Left forelimb (tissue), 1 donor: ENCODE measurements at places on chromosomes 3 and 15.
A peak's percentile ranks its signal among the peaks of the same experiment; 100 is the strongest.

DNA sequence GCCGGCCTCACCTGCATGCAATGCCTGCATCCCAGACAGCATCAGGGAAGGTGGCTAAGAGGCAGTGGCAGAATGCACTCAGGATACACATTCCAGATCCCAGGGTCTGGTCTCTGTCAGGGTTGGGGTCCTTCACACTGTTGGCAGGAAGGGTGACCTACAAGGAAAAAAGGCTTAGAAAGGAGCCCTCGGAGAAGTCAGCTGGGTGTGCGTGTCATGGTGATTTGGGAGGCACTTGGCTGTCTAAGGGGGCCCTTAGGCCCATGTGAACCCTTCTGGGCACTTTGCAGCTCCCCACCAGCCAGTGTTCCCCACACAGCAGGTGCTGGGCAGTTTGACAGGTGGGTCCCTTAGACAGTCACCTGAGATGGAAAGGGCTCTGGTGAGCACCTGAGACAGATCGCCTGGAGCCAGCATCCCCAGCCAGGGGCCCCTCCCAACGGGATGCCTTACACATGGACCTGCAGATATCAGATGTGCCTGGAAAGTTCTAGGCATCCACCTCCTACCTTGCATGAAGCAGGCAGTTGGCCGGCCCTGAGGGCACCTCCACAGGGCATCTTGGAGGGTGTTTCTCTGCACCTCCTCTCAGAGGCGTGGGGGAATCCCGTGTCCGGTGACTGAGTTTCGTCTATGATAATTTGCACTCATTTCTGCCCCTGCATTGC, 131.6 kb downstream of the LRRK1 start:
- DNase-seq = peak; percentile 48

DNA sequence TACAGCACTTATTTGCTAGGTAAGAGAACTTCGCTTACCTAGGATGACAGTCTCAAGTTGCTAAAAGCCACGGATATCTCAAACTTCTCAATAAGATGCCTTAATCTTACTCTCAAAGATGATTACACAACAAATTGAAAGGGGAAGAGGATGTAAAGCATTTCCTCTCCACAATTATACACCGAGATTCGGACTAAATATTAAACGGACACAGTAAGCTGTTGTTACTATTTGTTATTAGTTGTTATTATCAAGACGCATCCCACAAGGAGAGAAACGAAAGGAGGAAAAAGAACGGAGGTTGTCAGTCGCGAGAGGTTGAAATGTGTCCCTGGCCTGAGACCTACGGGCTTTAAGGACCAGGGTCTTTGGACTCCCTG, 660 bp downstream of the ZNF106 start:
- no peak for DNase-seq

GRCh38 chr3:156396851-156397250, 158.1 kb downstream of the SSR3 start:
- no peak for DNase-seq

DNA sequence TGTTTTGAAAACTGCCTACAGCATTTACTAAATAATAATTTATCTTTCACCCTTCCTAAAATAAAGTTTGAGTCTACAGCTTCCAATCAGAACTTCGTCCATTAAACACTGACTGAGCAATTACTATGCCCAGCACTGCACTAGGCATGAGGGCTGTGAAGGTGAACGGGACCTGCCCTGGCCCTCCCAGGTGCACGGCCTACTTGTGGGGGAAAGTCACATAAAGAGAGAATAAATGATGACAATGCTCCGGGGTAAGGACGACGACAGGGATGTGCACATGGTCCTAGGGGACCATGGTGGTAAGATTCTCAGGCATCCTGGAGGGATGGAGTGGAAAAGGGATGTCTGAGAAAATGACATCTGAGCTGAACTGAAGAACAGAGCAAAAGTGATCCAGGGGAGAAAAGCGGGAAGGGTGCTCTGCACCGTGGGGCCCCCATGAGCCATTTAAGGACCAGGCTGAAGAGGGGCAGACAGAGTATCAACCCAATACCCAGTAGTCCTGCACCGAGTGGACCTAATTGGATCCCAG, 11.5 kb downstream of the PLA2G4F start:
- peak; percentile 44 for DNase-seq

DNA sequence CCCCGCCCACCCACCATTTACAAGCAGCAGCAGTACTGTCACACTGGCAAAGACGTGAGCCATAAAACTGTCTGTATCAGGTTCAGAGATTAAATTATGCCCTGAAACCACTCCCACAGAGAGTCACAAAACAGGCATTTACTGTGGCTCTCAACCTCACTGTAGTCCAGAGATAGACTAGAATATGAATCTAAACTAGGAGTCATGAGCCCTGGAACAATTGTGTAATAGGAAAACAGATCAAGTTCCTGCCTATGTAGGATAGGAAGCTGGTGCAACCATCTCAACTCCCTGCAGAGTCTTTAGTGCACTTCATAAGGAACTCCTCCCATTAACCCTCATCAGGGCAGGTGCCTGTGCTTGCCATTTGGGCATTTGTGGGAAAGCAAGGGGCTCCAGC, 61.7 kb downstream of the FAM227B start:
- DNase-seq = no peak

DNA sequence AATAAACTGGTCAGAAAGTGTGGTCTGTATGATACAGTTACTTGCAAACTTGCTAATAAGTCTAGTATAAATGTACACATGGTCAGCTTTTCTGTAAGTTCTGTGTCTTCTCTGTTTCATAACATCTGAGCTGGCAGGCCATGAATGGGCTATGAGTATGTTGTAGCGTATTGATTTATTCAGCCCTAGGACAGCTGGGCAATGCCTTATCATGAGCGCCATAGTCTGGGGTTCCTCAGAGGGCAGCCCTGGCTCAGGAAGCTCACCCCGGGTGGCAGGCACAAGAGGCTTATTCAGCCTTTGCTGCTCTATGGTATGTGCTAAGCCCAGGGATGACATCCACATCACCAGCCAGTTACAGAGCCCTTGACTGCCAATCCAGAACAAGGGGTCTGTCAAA, 50.7 kb upstream of the CCR2 start:
- DNase-seq = no peak

GRCh38 chr15:43911235-43911781, 84.5 kb downstream of the WDR76 start:
- no peak for DNase-seq

GRCh38 chr15:36914960-36915808, 185.2 kb downstream of the MEIS2 start:
- DNase-seq = no peak

- DNase-seq = no peak
These were observed 152.4 kb downstream of the TJP1 start for GRCh38 chr15:29669823-29670222.

GRCh38 chr3:71397046-71397445, 186.5 kb downstream of the FOXP1 start:
- DNase-seq = no peak

GRCh38 chr3:122948408-122948807, 79.2 kb downstream of the SEMA5B start:
- no peak for DNase-seq

DNA sequence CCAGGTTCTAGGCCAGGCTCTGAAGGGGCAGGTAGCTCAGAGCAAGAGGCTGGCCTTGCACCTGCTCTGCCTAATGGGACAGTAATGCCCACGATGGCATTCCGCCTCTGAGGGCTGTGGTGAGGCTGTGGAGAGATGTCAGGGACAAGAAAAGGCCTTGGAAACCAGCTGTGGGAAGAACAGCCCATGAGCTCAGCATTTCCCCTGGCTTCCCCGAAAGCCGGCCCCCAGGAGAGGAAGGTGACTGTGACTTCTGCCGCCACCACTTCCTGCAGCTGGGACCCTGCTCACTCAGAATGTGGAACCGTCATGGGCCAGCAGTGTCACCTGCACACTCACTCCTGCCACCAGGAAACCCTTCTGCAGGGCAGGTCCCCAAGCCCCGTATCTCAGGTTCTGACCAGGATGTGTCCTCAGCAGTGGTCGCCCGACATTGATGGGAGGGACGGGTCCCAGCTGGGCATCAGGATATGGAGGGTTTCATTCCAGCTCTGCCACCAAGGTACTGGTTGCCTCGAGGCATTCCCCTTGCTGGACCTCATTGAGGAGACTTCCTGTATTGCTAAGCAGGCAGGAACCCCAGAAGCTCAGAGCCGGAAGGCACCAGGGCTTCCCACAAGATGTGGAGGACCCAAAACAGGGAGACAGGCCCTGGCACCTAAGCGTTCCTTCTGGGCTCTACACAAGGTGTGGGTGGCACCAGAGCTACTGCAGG, 30.7 kb downstream of the SEMA7A start:
- DNase-seq = no peak

DNA sequence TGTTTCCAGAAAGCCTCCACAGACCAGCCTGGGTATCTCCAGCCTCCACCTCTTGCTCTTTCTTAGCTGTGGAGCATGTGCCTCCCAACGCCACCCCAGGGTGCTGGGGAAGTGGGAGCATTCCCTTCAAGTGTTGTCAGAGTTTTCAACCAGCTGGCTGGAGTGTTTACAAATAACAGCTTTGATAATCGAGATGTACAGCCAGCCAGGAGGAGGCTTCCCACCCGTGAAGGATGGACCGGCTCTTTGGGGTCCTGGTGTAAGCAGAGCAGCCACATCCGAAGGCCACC, 8.5 kb upstream of the OXTR start:
- DNase-seq = no peak

GRCh38 chr3:55813268-55814097, 326.4 kb upstream of the WNT5A start:
- no peak for DNase-seq

DNA sequence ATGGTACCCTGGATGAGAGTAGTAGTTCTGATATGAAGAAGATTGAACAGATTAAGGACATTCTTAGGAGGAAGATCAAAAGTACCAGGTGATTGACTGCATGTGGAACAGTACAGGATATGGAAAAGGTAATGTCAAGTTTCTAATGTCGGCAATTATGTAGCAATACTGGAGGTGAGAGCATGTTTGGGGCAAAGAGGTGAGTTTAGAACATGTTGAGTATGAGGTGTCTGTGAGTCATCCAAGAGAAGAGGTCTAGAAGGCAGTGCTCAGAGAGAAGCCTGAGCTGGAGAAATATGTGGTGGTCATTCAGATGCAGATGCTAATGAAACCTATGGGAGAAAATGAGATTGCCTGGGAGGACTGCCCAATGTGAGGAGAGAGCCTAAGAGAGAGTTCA, 305.6 kb downstream of the ZBTB20 start:
- no peak for DNase-seq

DNA sequence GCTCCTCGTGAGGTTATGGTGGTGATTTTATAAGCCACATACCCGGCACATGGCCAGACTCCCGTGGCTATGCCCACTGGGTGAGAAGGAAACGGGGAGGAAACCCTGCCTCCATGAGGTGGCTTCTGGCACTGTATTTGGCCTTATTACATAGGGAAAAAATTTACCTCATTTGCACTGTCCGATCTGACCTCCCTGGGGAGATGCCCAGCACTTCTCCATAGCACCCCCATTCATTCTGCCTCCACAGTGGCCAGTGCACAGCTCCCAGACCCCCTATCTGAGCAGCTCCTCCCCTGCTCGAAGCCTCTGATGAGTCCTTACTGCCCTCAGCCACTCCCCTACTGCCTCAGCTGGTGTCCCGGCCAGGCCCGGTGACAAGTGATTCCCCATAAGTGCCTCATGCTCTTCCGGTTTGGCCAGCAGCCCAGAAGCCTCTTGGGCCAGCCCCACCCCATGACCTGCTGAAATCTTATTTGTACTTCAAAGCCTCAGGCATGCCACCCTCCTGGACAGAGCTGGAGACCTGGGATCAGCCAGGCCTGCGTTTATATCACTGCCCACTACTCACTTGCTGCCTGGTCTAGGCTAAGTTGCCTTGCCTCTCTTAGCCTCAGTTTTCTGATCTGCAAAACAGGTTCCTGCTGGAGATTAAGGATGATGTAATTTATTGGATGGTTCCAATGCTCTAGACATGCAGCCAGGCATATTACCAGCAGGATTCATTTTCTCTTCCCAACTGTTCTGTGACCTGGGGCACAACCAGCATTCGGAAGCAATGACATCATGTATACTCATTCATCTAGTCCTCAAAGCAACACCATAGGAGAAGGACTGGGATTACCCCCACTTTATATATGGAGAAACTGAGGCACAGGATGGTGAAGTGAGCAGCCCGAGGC, 30.6 kb upstream of the SLC6A6 start:
- no peak for DNase-seq

DNA sequence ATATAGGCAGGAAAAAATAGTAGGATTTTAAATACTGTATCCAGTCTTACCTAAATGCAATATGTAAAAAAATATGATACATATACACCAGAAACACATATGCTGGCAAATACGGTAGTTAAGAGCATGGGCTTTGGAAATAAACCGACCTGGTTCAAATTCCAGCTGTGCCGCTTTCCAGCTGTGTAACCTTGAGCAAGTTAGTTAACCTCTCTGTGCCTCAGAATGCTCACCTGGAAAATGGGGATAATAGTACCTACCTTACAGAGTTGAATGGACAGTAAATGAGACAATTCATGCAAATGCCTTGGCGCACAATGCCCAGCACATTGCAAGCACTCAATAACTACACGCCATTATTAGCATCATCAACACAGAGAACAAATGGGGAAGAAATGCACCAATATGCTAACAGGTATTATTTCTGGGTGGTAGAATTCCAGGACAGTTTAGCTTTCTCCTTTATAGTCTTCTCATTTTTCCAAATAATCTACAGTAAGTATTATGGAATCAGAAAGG, 50.6 kb downstream of the SUMF1 start:
- DNase-seq = no peak

DNA sequence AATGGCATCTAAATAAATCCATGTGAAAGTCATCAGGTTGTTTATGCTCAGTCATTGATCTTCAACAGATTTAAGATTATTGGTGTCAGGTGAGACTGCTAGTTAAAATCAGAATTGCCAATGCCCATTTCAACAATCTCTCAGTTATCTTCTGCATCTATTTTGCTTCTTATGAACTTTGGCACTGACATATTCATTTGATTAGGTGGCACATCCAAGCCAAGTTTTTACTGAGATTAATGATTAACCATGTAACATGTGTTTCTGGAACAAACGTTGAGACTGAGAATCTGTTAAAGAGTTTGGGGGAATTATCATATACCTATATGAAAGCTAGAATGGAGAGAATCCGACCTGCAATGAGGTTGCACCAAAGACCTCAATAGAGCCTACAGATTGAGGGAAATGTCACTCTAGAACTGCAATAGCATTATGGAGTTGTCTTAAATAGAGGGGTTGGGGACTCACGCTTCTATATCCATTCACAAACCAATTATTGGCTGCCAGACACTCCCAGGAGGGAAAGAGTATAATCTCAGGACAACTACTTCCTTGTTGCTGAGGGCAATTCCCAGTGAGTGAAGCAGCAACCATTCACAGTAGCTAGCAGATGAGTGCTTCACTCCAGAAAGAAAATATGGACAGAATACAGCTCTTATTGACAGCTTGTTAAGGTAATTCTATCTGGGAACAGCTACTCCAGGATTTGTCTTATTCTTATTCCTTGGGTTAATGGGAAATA, 891.3 kb downstream of the SQOR start:
- DNase-seq = no peak

DNA sequence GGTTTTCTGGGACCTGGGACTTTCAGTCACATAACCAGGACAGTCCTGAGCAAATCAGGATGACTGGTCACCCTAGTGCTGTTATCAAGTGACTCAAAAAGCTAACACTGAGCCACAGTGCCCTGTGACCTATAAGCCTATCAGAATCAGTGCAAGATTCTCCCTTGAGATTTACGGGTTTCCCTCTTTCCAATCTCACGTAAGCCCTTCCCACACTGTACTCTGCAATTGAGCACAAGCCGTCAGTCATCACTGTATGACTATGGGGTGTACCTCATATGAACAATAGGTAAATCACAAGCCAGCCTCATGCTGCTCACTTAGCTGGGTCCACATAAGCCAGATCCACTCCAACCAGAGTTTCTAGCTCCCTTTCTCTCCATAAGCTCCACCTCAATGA, 21.0 kb upstream of the CLDN18 start:
- no peak for DNase-seq
